ENCODE measurements at places on chromosomes 13 and 19. TPM values are rescaled to one million over a fixed set of nuclear protein-coding genes. Genes with fewer than 3 reads are reported as not detected.

Gene MBD3L2
- polyA plus RNA-seq = not detected

Gene SIAH3
- polyA plus RNA-seq = 0.75 TPM

Gene DCLK1
- 5.2 TPM for polyA plus RNA-seq

GRCh38 chr19:4337906-4338440 is 654 bp downstream of the STAP2 start:
- DNase-seq = no peak

- DNase-seq = no peak
These were observed 19.9 kb upstream of the PNMA8C start for GRCh38 chr19:46448601-46449000.

- DNase-seq = no peak
These were observed 599 bp upstream of the F10 start for GRCh38 chr13:113121928-113122471.

DNA sequence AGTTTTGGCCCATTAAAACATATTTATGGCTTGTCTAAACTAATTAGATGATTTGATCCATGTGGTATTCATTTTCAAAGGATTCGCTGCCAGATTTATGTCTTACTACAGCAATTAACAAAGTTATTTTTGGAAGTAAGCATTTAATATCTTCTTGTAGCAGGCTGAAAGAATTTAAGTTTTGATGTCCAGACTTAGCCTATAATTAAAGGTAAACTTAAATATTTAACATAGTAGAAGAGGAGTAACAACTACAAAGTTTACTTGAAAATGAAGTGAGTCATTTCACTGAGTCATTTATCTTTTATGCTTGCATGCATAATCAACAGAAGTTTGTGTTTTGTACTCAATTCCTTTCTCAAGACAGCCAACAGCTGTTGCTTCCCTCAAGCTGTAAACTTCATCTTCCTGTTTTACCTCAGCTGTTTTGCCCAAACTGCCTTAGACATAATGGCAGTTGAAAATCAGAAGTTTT is 58.1 kb downstream of the EDNRB start:
- peak; percentile 45 for DNase-seq

Gene CGB5
- not detected for polyA plus RNA-seq

Gene HSD17B14
- polyA plus RNA-seq = 37.1 TPM

DNA sequence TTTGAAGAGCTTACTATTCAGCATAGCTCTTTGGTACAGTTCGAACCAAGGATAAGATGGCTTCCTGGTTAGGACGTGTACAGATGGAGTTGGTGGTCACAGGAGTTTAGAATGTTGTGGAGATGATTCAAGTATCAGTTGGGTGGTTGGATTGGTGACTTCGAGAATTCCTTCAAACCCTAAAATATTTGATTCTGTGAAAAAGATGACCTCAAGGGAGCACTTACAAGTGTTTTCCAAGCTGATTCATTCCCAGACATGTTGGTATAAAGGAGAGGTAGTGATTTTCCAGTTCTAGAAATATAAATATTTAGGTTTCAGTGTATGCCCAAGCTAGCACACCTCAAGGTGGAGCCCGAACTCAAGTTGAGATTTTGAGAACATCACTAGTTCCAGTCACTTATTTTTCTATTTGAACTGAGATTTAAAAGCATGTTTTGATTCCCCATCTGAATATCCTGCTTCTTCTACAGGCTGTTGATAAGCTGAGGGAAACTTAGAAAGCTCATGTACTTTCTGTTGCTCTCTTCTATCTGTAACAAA is 306.1 kb downstream of the DCT start:
- no peak for DNase-seq

Gene KLK14
- polyA plus RNA-seq = 0.22 TPM

- DNase-seq = peak; percentile 77
These were observed 9.8 kb downstream of the PRX start for GRCh38 chr19:40403262-40403984.

All from renal cortex interstitium (tissue), 15 donors.